ENCODE measurements at places on chromosomes 11 and 22.

- DNase-seq = no peak
Measured at GRCh38 chr11:44096360-44097185, 1.1 kb downstream of the EXT2 start.

DNA sequence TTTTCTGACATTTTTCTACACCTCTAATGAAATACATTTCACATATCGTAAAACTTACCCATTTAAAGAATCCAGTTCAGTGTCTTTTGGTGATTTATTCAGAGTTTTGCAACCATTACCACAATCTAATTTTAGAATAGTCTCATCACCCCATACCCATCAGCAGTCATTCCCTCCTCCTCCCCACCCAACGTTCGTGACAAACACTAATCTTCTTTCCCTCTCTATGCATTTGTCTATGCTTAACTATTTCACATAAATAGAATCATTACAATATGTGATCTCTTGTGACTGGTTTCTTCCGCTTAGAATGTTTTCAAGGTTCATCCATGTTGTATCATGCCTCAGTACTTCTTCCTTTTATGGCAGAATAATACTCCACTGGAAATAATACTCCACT, 9.5 kb downstream of the TTC28 start:
- DNase-seq = no peak

DNA sequence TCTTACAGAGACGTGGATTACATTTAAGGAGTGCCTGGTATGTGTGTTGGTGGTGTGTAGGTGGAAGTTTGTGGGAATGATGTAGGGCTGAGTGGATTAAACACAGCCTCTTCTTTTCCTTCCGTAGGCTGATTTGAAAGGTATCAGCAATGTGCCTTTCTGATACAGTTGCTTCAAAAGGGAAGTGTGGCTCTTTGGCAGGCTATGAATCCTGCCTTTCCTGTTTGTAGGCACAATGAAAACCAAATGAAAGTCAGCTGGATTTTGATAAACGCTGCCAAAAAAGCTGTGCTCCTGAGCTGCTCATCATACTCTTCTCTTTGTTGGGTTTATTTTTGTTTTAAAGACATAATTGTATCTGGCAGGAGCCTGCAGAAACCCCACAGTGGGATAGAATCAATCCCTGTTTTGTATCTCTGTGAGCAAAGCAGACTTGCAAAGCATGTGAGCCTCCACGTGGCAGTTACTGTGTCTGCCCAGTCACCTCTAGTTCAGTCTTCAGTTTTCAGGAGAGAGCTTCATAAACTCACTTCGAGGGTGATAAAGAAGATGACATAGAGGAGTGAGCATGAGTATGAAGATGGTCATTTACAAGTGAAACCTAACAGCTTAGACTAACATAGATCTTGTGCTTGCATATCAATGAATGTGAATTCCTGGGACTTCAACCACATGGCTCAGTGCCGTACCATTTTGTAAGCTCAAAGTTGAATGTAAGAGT, 655.7 kb upstream of the KIRREL3 start:
- DNase-seq = no peak

DNA sequence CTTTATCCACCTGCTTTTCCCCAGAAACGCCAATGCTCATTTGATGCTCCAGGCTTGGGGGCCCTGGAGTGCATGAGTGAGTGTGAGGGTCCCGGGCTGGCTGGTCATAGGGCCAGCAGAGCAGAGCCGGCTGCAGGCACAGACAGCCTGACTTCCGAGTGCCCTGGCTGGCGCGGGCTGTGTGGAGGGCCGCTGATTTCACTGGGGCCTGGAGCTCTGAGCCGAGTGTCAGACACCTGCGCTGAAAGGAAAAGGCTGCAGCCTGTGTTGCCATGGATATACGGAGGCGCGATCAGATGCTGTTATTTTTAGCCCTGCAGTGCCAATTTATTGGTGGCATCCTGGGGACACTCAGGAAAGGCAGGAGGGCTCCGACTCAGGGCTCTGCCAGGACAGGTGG, 87.6 kb downstream of the ST3GAL4 start:
- DNase-seq = no peak

- peak; percentile 40 for DNase-seq
Measured at GRCh38 chr22:48167238-48167637, 1404.8 kb downstream of the TBC1D22A start.

DNA sequence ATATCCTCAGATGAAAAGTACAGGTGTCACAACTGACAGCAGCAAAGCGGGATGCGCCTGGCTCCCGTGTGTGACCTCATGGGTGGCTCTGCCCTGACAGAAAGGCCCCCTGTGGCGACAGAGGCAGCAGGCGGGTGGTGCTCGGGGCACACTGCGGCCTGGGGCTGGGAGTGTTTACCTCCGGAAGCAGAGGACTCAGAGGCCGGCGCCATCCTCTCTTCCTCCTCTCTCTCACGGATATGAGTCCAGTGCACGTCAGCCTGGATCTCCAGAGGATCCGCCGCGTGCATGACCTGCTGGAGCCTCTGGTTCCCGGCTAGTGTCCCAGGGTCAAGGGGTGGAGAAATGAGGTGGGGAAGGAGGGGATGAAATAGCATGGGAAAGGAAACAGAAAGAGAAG, 53.2 kb upstream of the BID start:
- DNase-seq = no peak

GRCh38 chr22:37581504-37581903, 1.6 kb upstream of the LGALS2 start:
- DNase-seq = no peak

DNA sequence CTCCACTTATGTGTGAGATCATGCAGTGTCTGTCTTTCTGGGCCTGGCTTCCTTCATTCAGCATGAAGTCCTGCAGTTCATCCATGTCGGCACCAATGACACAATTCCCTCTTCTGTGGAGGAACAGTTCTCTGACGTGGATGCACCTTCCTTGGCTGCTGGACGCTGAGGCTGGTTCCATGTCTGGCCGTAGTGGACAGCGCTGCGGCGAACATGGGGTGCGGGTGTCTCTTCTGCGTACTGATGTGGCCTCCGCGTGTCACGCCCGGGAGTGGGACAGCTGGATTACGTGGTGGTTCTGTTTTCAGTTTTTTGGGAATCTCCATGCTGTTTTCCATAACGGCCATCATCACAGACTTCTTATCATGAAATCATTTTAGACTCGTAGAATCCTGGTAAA, 16.9 kb upstream of the MUC2 start:
- no peak for DNase-seq

DNA sequence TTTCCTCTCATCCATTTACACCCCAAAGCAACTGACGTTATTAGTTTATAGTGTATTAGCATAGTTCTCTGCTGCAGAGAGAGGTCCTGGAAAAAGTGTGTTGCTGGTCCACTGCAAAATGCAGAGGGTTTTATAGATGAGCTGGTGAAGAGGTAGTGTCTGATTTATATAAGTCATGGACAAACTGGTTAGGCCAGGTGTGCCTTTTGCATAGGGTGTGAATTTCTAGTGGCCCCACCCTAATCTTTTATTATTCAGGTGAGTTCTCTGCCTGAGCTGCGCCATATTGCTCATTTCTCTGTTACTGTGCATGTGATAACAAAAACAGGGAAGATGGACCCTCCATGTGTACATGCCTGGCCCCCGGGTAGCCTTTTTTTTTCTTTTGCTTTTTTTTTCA, 43.1 kb upstream of the TRIM77 start:
- DNase-seq = no peak

GRCh38 chr22:46967445-46968358, 205.3 kb downstream of the TBC1D22A start:
- no peak for DNase-seq

GRCh38 chr11:57288771-57289579, 35.8 kb downstream of the TNKS1BP1 start:
- peak; percentile 90 for DNase-seq

GRCh38 chr11:10317151-10317755, 12.4 kb downstream of the ADM start:
- DNase-seq = no peak

DNA sequence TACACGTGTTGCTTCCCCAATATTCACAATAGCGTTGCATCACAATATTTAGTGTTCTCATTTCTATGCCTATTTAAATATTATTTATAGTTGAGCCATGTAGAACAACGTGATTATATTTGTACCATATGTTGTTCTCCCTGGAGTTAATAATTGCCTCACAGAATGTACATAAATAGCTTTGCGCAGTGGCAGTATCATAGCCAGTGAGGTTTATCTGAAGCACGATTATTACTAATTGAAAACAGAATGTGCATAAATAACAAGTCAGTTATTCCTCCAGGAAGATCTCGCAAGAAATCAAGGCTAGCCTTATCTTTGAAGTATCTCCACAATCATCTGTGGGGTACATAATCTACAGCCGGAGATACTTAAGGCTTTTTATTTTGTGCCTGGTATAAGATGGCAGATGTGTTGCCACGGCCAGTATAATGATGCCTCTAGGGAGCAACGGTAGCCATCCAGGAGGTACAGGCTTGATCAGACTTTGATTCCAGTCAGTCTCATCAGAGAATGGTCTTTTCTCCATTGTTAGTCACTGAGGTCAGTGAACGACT, 197.5 kb downstream of the MSANTD4 start:
- no peak for DNase-seq

DNA sequence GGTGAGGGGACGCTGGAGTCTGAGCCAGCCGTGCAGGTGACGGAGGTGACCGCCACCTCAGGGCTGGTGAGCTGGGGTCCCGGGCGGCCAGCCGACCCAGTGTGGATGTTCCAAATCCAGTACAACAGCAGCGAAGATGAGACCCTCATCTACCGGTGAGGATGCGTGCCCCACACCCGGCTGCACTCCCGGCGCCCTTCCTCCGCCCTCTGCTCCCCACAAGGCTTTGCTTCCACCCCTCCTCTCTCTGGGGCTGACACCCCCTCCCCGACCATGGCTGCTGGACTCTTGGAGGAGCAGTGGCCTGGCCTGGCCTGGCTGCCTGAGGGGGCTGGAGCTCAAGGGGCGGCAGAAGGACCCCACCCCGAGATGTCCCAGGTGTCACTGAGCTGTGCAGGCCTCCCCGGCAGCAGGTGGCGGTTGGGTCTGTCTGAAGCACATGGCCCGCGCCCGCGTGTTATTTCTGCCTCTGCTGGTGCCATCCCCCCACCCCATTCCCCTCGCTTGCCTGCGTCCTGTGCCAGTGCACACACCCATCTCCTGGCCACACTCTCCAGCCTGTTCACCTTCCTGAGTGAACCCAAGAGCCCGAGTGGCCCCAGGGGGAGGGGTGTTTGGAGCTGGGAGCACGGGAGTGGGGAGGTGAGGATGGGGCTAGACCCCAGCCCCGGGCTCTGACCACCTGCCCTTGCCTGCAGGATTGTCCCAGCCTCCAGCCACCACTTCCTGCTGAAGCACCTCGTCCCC, 2.2 kb downstream of the LRFN4 start:
- no peak for DNase-seq

GRCh38 chr11:12691473-12691872, 17.3 kb downstream of the TEAD1 start:
- no peak for DNase-seq

DNA sequence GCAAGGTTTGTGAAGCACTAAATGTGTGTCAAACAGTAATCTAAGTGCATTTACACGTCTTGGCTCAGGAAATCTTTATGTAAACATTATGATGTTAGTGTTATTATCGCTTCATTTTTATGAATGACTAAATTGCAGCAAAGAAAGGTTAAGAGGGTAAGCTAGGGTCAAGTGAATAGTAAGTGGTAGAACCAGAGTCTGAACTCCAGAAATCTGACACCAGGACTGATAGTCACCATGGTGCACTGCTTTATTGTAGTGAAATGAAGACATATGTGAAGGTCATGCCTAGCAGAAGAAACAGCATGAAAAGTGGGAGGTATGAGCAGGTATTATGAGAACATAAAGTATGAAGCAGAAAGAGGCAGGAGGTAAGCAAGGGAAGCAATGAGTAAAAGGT, 368.7 kb upstream of the TENM4 start:
- DNase-seq = no peak

DNA sequence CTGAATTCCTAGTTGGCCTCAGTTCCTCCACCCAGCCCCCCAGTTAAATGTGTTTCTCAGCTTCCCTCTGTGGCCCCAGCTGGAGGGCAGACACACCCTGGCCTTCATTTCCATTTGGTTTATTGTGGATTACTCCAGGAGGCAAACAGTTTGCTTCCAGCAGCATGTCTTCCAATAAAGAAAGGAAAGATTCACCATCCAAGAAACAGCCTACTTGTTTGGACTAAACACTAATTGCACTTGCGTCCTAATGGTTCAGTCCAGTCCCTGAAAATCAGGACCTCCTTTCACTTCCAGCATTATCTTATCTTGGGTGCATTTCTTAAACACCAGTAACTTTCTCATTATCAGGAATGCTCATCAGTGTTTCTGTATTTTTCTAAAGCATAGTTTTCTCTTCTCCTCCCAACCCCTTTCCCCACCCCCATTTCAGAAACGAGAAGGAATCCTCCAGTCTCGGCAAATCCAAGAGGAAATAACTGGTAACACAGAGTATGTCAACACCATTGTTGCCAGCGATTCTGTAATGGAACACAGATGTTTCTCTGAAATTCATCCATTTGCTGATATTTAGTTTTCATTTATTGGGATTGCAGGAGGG, 130.9 kb downstream of the PARVA start:
- DNase-seq = no peak

GRCh38 chr22:43325176-43325575, 18.0 kb downstream of the SCUBE1 start:
- no peak for DNase-seq

DNA sequence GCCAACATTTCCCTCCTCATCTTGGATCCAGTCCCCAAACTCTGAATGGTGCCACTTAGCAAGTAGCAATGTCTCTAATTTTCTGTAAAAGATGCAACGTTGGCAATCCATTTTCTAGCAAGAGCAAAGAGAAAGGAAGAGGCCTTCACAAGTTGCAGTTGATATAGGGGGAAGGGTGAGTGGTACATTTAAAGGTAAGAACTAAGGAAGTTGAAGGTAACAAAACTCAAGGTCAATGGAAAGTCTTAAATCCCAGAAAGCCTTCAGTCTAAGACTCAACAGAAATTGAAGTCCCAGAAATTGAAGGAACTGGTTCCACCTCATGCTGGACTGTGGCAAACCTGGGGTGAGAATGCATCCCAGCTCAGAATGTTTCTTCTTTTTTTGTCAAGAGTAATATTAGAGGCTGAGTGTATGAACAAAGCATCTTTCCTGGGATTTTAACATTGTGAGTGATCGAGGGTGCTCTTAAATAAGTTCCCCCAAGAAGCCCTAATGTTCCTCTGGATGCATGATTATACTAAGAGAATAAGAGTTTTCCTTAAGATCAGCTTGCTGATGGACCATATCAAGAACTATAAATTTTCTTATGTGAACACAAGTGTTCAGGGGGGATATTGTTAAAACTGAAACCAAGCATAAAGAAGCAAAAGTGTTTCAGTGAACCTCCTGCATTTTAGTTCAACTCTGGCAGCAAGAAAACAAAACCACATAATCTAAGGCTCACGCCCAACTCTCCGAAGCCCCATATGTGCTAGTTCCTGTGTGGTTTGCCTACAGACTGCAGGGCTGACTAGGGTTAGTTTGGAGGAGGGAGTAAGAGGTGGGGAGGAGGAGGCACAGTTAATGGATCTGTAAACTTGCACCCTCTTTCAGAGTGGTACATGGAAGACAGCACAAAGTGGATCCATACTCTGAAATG, at the start of gene GRAP2:
GRAP2 (plus strand) TSS at position 779 of the 922 bp plus-strand sequence. CDS start 46,023 bp downstream, outside the sequence.
- DNase-seq = no peak

GRCh38 chr11:91778758-91779157, 445.9 kb upstream of the FAT3 start:
- DNase-seq = no peak

- no peak for DNase-seq
Measured at GRCh38 chr22:27868732-27869282, 50.2 kb downstream of the PITPNB start.

Measured in islet precursor cell (in vitro differentiated cells).